Muscle of arm (tissue), 14 donors: ENCODE measurements at places on chromosomes 11 and 22. TPM values are rescaled to one million over a fixed set of nuclear protein-coding genes. Genes with fewer than 3 reads are reported as not detected.

- no peak for DNase-seq
Measured at GRCh38 chr11:41177791-41178190, 281.7 kb downstream of the LRRC4C start.

DNA sequence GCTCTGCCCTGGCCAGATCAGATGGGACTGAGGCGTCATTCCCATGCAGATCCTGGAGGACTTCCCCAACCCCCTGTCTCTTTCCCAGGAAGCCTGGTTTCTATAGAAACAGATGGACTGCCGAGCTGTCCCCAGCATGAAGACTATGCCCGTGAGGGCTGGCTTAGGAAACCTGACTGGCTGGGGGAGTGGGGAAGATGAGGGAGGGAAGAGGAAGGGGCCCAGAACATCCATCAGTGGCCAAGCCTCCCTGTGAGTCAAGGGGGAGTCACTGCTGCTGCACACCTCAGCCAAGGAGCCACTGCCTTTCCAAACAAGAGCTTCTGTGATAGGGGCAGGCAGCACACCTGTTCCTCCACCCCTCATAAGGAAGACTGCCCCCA is 5.8 kb downstream of the TP53I11 start:
- no peak for DNase-seq

DNA sequence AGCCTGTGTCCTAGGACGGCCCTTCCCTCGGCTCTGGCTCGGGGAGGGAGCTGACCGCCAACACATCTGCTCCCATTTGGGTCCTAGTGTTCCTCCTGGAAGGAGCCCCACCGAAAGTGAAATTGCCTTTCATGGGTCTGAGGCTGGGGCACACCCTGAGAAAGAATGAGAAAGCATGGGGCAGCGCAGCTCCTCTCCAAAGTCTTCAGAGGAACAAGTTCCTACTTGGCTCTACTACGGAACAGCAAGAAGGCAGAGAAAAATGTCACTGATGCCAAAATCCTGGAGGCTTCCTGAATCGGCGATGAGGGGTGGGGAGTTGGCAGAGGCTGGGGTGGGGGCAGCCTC is 41.5 kb upstream of the MYEOV start:
- DNase-seq = no peak

DNA sequence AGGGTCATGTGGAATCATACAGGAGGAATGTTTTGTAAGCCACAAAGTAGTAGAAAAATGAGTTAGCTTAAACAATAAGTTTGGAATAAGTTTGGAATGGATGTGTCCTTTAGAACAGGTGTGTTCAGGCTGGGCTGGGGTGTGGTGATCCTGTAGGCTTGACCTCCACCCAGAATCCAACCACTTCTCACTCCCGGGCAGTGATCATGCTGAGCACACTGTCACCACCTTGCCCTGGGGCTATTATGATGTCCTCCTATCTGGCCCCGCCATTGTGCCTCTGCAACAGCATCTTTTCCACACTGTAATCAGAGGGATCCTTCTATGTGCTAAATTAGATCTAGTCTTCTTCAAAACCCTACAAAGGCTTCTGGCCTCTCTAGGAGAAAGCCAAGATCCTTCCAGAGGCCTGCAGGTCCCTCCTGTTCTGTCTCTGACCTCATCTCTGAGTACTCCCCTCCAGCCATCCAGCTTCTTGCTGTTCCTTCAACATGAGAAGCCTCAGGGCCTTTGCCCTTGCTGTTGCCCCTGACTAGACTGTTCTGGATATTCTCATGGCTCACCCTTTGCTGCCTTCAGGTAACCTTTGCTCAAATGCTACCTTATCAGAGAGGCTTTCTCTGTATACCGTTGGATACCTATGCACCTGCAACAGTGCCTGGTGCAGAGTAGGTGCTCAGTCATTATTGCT is 18.8 kb upstream of the ACCSL start:
- DNase-seq = no peak

GRCh38 chr22:47209040-47209514 is 446.6 kb downstream of the TBC1D22A start:
- no peak for DNase-seq

GRCh38 chr11:75425422-75425821 is 7.6 kb downstream of the KLHL35 start:
- no peak for DNase-seq

- DNase-seq = no peak
Measured at GRCh38 chr11:9619004-9619403, 44.9 kb upstream of the SWAP70 start.

- DNase-seq = peak; percentile 25
Measured at GRCh38 chr22:18968011-18968749, 32.1 kb upstream of the PRODH start.

DNA sequence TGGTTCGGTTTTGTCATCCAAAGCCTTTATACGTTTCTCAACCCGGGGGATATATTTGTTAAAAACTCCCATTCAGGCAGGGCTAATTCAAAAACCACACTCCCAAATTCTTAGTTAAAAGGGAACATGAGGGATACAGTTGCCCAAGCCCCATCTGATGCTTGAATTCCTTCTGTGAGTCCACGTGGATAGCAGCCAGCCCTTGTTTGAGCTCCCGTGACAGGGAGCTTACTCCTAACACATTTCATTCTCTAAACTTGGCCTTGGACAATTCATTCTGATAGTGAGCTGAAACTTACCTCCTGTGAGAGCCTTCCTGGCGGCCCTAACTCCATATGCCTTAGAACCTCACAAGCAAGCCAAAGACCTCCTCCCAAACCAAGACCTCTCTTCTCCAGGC is 357.5 kb downstream of the TENM4 start:
- no peak for DNase-seq

Gene ART1
- 5.2 TPM for polyA plus RNA-seq

Gene GNAZ
- 2.4 TPM for polyA plus RNA-seq

Gene APOL3
- polyA plus RNA-seq = 18.0 TPM

Gene OLFML1
- polyA plus RNA-seq = 46.0 TPM
